Activated CD8-positive, alpha-beta T cell treated with anti-CD3 and anti-CD28 coated beads, Interleukin-2, amount 10 ng/mL, durations not matched to agents 7 days and 5 days (primary cell): ENCODE measurements at places on chromosomes 7 and 10. TPM values are rescaled to one million over a fixed set of nuclear protein-coding genes. Genes with fewer than 3 reads are reported as not detected.

The STK17A gene
- 69.0 TPM for total RNA-seq

The FAM200A gene
- total RNA-seq: 5.1 TPM

The NXPH1 gene
- total RNA-seq: not detected

The PTPRE gene
- 21.4 TPM for total RNA-seq

The NRCAM gene
- total RNA-seq: 0.05 TPM
